Neuronal stem cell (in vitro differentiated cells): ENCODE measurements at places on chromosomes 11 and 22.

DNA sequence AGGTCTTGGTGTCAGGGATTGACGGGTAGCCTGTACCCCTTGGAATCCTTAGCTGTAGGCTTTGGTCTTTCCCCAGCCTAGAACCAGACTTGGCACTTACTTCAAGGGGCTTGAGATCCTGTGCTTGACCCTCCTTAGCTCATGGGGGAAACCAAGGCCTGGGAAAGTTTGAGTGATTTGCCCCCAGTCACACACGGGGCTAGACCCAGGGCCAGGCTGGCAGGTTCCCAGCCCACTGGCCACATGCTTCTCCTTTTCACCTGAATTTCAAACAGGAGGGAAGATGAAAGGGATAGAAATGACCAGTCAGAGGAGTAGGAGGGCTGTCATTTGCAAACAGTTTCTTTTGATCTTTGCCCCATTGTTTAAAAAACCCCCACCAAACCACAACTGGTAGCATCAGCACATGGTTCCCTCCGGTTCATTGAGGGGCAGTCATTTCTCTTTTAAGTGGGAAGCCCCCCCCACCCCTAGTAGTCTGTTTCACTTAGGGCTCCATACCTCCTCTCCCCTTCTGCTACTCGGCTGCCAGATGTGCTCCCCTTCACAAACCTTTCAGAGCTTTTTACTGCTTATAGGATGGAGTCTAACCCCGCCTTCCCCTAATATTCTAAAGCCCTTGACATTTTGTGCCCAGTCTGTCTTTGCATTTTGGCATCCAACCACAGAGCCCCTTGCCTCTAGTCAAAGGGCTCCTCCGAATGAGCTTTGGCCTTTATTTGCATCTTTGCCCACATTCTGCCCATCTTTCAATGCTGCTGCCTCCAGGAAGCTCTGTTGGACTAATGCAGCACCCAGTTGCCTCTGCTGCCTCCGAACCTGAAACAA is 37.6 kb downstream of the ZNRF3 start:
- no peak for DNase-seq

DNA sequence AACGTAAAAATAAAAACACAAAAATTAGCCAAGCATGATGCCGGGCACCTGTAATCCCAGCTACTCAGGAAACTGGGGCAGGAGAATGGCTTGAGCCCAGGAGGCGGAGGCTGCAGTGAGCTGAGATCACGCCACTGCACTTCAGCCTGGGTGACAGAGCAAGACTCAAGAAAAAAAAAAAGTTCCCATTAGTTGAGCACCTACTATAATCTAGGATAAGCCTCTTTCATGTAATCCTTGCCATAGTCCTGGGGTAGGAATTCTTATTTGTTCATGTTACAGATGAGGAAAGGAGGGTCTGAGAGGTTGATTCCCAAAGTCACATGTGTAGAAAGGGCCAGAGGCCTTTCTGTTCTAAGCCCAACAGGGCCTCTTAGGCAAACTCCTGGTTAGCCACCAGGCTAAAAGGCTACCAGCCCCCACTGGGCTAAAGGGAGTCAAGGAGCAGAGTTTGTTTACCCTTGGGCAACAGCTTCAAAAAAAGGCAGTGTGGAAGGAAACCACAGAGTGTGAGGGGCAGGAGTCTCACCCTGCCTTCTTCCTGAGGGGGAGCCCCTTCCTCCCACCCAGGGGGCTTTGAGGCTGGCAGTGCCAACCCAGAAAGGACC is 21.6 kb upstream of the CSNK1E start:
- no peak for DNase-seq

DNA sequence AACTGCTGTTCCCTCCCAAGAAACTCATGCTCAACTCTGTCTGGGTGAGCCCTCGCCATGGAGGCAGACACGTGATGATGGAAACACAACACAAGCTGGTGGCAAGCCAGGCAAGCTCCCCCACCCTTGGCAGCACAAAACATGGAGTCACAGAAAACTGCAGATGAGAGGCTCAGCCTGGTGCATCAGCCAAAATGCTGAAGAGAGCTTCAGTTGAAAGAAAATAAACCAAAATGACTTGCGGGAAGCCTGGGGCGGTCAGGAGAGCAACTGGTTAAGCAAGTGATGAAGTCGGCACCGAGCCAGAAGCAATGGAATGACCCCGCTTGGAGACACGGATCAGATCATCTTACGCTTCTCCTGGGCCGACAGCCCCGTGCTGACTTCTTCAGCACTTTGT is 68.3 kb downstream of the C11orf58 start:
- no peak for DNase-seq

- DNase-seq: no peak
These were observed 30.0 kb upstream of the MMP7 start for GRCh38 chr11:102560555-102561011.

GRCh38 chr11:120710354-120711131 is 199.0 kb downstream of the GRIK4 start:
- DNase-seq: peak; percentile 55

GRCh38 chr11:126834149-126834548 is 166.4 kb downstream of the KIRREL3 start:
- DNase-seq: no peak

DNA sequence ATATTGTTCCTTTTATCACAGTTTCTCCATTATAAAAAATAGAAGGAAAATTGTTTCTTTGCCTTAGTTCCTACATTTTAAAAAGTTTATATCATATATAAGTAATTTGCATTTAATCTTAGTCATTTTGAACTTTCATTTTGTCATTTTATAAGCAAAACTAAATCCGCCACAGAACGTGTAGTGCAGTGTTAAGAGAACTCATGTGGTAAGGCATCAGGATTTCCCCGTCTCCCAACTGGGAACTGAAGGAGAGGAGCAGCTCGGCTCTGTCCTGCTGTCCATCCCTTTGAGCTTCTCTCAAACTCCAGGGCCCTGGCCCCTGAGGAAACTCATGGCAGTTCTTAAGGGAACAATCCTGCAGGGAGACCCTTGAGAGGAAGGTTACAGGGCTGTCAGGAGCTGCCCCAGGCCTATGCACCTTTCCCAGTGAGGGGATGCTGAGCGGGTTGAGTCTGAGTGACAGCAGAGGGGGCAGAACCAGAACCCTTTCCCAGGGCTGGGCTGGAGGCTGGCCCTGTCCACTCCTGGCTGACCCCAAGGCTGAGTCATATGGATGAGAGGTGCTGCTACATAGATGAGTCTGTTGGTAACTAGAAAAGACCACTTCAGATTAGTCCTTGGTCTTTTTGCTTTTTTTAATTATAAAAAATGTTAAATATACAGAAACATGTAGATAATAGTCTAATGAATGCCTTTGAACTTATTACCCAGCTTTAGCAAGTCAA is 333.1 kb downstream of the TBC1D22A start:
- no peak for DNase-seq
